ENCODE measurements at places on chromosomes 6 and 20.
A peak's percentile ranks its signal among the peaks of the same experiment; 100 is the strongest.

DNA sequence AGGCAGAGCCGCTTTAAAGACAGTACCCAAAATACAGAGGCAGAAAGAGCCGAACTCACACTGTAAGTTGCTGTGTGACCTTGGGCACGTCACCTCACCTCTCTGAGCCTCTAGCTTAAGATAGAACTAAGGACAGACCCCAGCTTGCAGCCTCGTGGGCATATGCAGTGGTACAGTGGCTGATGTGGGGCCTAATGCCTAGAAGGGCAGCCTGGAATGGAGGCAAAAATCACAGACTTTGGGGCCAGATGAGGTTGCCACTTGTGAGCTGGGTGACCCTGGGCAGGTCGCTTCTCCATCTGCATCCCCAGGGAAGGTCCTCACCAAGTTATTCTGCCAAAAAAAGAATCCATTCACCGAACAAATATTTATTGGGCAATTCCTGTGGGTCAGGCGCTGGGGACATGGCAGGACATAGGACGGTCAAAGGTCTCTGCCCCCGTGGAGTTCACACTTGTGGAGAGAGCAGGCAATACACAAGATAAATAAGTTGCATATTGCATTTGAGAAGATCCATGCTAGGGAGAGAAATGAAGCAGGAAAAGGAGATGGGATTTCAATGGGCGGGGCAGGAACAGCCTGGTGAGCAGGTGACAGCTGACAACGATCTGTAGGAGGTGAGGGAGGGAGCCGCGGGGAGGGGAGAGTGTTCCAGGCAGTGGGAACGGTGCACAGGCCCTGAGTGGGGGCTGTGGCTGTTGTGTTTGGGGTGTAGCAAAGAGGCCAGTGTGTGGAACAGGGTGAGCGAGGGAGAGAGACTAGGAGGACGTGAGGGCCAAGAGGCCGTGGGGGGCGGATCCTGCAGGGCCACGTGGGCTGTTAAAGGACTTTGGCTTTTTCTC is 115.2 kb downstream of the CEBPB start:
- DNase-seq: no peak

DNA sequence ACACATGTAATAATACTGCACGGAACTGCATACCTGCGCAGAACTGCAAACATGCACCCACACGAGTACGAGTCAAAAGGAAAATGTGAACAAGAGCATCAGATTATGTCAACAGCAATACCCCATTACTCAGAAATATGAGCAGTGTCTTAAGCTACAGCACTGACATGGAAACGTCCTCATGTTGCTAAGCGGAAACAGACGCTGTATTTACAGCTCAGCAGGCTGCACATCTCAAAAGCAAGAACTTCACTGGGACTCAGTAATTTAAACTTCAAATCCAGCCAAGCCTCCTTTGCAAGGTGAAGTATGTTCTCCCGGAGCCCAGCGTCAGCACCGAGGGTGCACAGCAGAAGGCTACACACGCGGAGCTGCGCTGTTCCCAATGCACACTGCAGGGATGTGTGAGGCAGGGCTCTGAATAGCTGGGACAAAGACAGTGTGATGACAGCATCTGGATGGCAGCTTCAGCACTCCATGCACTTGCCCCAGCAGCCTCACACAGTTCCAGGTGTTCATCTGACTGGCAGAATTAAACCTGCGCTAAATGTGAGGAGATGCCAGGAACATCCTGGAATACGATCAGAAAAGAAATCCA is 202.8 kb downstream of the WDR27 start:
- no peak for DNase-seq

GRCh38 chr20:63567136-63567385 is 7.0 kb downstream of the HELZ2 start:
- DNase-seq: no peak

DNA sequence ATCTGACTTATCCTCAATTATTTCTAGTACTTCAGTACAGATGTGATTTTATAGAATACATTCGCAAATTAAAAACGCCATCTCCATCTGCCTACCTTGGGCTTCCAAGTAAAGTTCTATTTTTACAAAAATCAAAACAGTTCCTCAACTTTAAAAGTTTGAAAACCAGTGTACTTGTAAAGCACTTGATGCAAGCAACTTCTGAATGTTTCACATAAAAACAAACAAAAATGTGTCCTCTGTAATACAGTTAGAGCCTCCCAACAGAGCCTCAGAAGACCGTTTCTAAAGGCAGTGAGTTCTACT is 384 bp upstream of the MANEA start:
- no peak for DNase-seq

GRCh38 chr6:148242180-148242579 is 100.5 kb upstream of the SASH1 start:
- no peak for DNase-seq

GRCh38 chr6:129500958-129501739 is 208.8 kb downstream of the ARHGAP18 start:
- DNase-seq: no peak

- DNase-seq: no peak
Measured at GRCh38 chr6:39929039-39929732, 5.1 kb downstream of the MOCS1 start.

DNA sequence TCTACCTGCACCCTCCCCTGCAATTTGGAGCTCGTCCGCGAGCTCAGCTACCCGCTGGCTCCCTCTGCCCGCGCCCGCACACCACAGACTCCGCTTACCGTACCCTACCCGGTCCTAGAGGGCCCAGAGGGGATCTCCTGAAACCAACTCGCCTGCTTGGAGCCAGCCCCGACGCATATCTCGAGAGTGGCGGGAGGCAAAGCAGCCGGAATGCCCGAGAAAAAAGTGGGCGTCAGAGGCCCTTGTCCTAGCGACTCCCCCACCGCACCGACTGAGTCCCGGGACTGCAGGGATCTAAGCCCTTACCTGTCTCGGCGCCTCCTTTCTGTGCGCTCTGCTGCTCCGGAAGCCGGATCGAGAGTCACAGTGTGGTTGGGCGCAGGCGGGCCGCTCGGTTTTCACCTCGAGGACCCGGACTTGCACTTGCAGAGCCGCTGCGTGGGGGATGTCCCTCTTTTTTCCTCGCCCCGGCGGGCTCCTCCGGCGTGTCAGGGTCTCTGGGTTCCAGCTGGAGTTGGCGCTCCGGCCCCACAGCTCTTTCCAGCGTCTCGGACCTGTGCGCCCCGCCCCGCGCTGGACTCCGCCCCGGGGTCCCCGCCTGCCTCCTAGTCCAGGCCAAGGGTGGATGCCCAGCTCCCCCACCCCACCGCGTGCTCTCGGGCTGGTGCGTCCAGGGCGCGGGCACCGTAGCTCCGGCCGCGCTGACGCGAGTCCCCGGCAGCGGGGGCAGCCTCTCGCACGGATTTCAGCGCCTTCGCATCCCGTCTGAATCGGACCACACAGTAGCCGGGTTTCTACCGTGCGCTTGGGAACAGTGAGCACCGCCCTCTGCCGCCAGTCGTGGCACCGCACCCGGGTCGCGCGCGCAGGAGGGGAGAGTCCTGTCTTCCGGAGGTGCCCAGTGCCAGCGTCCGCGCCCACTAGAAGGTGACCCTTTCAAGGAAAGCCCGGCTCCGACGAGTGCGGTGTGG is at the start of gene PROKR2:
Gene PROKR2, minus strand, starts transcription at position 767 of the 971 bp plus-strand sequence. CDS start 2,585 bp downstream, outside the sequence.
- DNase-seq: no peak

DNA sequence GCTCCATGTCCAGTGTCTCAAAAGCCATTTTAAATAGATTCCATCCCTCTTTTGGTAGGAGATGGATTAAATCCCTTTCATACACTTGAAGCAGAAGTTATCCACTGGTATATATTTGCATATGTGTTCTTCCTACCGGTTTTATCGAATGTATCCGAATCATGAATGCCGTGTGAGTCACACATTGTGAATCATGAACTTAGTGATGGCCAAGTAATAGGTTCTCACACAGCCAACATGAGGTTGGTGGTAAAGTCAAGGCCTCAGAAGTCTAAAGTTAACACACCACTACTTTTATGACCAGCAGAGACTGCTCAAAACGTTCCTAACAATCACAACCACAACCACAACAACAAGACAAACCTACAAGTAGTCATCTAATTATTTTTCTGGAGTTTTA is 345.5 kb downstream of the THBS2 start:
- no peak for DNase-seq

- no peak for DNase-seq
Measured at GRCh38 chr6:152380351-152380767, 256.8 kb downstream of the SYNE1 start.

- DNase-seq: no peak
Measured at GRCh38 chr20:60123652-60124051, 165.4 kb downstream of the CDH26 start.

DNA sequence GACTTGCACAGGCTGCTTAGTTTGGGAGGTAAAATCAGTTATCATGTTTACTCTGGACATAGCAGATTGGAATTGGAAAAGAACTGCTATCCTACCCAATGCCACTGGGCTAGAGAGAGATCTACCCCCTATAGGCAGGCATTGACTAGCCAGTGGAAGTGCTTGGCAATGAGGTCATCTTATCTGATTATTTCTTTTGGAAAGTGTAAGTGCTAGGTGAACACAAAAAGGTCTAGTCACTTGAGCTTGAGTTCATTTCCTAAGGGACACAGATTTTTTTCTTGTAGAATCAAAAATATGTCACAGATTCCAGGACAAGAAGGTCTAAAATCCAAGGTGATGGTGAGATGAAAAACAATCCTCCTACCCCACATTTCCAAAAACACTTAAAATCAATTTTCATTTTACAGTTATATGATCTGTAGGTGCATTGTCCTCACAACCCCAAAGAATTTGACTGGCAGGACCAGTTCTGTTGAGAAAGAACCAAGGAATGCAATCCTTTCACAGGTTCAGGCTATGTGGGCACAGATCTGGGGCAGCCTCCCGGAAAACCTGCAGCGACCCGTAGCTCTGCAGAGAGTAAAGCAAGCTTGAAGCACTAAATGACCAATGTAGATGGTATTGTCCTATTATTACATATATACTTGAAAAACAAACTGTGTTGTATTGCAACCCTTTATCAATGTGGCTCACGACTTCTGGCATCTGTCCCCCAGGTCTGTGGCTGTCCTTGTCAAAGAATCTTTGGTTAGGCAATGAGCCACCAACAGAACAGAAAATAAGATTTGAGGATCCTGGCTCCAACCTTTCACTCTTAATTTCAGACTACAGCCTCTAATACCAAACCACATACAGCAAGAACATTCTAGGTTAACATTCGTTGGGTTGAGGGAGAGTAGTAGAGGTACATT is 67.3 kb upstream of the ADTRP start:
- DNase-seq: no peak

- DNase-seq: no peak
Measured at GRCh38 chr6:105974986-105975385, 111.2 kb upstream of the PRDM1 start.

DNA sequence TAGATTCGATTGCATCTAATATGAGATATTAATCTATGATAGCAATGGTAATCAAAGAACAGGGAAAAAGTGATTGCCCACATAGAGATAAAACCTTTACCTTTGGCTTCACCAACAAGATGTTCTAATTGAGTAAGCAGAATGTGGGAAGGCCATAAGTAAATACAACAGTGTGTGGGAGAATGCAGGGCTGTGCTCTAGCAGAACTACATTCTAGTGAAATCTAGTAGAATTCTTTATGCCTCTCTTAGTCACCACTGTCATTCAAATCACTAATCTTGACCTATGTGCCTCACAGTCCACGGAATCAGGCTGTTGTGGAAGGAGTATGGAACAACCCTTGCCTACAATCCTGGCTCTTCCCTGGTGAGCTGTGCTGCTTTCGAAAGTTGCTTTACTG is 30.4 kb upstream of the MCM9 start:
- no peak for DNase-seq

DNA sequence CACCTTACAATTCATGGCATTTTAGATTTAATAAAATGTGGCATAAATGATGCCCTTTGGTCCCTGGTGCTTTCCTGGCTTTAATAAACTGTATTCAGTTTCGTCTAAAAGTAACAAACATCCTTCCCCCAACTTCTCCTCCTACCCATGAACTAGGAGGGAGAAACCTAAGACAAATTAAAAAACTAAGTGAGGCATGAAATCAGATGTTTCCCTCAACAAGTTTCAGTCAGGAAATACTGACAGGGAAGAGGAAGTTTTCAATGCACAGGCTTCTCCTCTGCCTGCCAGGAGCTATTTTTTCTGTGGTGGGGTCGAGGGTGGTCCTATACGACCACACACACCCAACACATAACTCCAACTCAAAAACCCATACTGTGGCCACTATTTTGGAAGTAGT is 10.0 kb downstream of the HBS1L start:
- no peak for DNase-seq

DNA sequence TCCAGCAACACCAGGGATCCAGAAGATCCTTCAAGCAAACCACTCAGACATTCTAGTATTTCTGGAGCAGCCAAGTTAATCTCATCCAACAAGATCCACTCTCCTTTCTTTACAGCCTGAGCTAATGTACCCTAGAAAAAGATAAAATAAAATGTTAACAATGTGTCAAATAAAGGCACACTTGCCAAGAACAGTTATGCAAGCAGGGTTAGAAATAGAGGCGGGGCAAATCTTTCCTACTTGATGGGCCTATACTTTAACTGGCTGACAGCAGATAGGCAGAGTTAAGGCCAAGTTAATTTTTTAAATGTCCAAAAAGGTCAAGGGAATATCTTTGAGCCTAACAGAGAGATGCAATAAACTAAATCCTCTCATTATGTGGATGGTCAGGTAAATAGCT is 60.8 kb downstream of the MDN1 start:
- DNase-seq: no peak

GRCh38 chr20:53547664-53548239 is 45.9 kb downstream of the ZNF217 start:
- DNase-seq: peak; percentile 17

DNA sequence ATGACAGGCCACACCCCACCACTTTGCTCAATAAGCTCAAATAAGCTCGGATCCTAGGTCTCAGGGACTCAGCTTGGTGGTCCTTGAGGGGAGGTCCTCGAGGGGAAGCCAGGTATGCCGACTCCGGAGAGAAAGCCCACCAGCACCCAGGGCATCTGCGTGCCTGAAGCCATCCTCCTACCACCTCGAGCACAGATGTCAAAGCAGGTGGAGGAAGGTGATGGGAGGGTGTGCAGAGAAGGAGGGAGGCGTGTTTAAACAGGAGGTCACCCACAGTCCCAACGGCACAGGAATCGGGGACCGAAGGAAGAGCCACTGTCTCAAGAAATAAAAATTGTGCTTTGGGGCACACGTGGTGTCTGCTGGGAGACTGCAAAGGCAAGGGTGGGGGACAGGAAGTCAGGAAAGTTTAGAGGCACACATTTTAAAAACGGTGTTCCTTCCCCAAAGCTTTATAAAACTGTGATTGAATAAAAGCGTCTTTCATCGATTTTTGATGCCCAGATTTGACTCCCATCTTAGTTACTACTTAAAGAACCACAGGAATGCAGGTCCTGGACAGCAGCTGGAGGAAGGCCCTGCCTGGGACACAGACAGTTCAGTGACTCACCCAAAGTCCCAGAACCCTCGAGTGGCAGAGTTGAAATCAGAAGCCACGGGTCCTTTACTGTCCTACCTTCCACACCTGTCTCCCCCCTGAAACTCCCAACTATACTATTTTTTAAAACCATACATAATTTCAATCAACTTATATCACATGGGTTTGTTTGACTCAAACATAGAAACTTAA is 221.0 kb upstream of the PDE10A start:
- no peak for DNase-seq

DNA sequence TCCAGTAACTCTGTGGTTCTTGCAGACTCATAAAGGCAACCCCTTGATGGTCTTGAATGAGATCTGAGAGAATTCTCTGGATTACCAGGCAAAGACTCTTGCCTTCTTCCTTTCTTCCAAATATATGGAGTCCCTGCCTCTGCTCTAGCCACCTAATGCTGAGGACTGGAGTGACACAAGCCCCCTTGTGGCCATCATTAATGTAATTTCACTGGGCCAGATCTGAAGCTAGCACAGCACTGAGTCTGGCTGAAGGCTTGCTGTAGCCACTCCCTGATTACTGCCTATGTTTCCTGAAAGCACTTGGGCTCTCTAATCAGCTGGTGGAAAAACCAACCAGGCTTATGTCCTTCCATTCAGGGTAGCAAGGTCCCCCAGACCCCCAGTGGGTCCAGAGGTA is 559.3 kb upstream of the IRAK1BP1 start:
- no peak for DNase-seq
